ENCODE measurements at places on chromosomes 11 and 22. TPM values are rescaled to one million over a fixed set of nuclear protein-coding genes. Genes with fewer than 3 reads are reported as not detected.

DNA sequence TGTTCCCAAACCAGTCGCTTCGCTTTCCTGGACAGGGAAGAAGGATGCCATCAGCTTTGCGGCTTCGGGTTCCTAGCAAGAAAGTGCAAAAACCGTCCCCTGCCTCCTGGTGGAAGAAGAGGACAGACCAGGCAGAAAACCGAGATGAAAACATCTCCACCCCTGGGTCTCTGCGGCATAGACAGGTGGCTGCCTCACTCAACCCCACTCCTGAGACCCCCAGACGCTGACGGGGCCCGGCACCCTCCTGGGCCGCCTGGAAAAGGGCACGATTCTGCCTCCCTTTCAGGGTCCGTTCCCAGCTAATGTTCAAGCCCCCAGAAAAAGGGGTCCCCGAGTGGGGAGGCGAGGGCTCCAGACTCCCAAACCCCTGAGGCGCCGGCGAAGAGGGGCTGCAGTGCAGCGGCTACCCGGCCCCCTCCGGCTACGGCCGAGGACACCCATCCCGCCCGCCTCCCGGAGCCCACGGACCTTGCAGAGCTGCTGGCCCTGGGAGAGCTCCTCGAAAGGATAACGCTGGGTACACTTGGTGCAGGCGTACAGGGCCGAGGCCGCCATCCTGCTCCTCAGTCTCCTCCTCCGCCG, 569 bp downstream of the FAM76B start:
- DNase-seq: no peak

MISFA gene
- total RNA-seq: 7.8 TPM

CALCA gene
- not detected for total RNA-seq

GRCh38 chr11:25183411-25183810, 686.6 kb downstream of the LUZP2 start:
- DNase-seq: no peak

DNA sequence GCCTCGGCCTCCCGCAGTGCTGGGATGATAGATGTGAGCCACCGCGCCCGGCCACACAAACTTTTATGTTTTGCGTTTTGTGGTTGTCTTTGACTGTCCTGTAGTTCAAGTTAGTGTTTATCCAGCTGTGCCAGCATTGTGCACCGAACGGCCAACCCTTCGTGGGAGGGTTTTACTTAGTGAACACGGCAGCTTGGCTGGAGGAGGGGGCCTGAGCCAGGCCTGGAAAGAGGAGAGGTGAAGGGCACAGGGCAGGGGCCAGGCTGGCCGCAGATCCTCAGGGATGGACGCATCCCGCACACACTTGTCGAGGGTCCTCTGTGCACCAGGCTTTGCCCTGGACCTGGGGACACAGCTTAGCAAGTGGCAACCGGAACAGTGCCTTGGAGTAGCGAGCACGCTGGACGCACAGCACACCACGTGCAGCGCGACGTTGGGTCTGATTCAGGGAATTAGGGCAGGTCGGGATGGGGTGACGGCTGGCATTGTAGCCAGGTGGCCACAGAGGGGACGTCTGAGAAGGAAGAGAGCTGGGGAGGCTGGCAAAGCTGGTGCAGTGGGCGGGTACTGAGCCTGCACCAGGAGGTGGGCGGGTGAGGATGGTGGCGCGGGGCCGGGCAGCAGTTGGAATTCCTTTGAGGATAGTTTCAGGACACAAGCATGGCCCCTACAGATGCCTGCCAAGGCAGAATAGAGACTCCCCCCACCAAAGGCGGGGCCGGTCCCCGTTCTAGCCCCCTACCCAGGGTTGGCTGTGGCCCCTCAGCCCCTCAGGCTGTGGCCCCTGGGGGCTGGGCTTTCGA, 13.4 kb downstream of the EPS8L2 start:
- peak; percentile 20 for DNase-seq

OR5A1 gene
- not detected for total RNA-seq

SEPTIN5 gene
- 156 TPM for total RNA-seq

DNA sequence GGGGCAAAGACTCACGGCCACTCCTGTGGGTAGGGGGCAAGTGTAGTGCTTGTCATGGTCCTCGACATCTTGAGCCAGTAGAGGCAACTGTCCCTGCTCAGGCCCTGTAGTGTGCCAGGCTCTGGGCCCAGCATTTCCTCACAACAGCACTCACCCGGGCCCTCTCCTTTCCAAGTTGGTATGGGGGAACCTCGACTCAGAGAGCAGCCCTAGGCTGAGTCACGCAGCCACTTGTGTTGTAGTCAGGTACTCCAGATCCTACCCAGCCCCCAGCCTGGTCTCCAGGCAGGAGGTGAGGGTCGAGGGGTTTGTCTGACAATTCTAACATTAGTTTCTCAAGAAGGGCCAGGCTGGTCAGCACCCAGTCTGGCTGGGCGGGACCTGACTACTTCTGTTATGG, 4.1 kb downstream of the RELT start:
- DNase-seq: no peak

PVALB gene
- total RNA-seq: not detected
